ENCODE measurements at places on chromosomes 6 and 20. TPM values are rescaled to one million over a fixed set of nuclear protein-coding genes. Genes with fewer than 3 reads are reported as not detected.

DNA sequence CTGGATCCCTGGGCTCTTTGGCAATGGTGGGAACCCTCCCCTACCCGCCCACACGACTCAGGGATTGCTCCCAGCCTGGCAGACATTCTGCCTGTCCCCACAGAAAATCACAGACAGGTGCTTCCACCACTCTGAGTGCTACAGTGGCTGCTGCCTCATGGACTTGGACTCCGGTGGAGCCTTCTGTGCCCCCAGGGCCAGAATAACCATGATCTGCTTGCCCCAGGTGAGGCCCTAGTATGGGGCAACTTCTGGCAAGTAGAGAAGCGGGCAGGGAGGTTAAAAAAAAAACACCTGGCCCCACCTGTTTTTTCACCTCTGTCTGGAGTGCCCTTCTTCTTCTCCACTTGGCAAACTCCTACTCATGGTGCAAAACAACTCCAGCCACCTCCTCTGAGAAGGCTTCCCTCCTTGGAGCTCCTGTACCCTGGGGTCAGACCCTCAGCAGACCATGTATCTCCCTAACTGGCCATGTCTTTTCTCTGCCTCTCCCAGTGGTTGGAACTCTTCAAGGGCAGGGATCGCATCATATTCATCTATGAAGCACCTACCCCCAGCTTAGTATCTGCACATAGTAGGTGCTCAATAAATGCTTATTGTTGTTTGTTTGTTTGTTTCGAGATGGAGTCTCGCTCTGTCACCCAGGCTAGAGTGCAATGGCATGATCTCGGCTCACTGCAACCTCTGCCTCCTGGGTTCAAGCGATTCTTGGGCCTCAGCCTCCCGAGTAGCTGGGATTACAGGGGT is 1.1 kb downstream of the CLPSL2 start:
- DNase-seq: no peak

DNA sequence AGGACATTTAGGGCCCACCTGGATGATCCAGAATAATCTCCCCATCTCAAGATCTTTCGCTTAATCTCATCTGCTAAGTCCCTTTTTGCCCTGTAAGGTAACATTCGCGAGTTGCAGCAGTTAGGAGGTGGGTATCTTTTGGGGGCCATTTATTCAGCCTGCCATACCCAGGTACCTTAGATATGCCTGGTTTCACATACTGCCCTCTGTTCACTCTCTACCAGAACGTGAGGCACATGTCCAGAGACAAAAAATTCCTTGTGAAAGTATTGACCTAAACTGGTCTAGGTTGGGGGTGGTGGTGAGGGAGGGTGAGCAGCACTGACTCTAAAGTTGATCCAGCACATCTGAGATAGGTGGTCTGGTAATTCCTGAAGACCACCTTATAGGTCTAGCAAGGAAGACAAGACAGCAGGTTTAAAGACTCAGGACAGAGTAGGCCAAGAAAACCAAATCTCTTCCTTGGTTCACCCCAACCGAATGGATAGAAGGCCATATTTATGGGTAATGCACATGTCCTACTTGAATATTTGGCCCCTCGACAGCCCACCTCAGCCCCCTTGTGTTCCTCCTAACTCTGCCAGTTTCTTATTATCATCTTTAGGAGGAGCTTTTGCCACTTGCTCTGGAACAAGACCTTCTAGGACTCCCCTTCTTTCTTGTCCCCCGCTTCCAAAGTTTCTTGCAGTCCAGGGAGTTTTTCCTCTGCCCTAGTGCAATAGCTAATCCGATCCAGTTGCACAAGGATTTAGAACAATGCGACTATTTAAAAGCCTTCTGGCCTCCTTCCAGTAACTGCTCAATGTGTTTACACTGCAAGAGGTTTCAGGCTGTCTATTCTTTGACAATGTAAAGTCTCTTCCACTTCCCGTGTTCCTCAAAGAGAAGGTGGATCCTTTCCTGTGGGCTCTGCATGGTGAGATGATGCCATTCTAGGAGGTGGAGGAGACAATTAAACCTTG is 213.0 kb upstream of the LAMP5 start:
- DNase-seq: no peak

GRCh38 chr6:160238278-160238711 is 20.3 kb downstream of the SLC22A2 start:
- no peak for DNase-seq

- no peak for DNase-seq
Measured at GRCh38 chr6:140346428-140346827, 972.0 kb upstream of the CITED2 start.

DNA sequence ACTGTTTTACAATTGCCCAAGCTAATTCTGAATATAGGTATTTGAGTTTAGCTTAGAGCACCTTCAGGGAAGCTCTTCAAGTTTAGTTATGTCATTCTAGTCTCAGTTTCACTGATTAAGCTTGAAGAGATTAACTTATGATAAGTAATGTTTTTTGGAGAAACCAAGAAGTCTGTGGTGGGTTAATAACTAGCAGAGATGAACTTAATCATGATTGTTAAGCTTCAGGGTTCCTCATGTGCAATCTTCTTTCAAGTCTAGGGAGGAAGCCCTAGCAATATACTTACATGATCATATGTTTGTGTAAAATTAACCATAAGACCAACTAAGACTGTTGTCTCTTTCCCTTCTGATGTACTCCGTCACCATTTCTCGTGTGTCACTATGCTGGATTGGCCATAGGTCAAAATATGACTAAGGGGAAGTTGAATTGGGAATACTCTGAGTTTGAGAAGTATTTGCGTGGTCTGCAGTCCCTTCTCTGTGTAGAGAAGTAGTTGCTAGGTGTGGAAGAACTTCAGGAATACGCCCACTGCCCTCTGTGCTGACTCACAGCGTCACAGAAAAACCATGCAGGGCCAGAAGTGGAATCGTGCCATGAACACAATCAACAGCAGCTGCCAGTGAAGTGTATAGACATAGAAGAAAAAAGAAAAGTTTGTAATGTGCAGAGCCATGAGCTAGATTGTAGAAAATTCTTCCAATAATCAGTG is 88.3 kb downstream of the SH3BGRL2 start:
- DNase-seq: no peak

DNA sequence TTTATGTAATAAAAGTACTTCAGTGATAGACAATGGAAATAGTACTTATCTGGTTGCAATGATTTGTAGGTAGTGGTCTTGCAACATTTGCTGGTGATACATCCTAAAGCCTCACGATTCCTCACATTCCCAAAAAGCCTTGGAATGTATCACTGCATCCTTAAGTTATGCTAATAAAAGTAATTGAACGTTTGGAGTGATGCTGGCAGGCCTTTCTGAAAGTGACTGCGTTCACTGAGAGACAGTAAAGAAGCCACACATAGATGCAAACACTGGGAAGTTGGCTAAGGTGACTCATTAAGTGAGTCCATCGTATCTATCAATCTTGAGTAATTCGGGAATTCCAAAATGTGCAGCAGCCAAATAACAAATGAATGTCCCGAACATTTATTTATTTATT is 444.1 kb upstream of the SOX4 start:
- no peak for DNase-seq

DNA sequence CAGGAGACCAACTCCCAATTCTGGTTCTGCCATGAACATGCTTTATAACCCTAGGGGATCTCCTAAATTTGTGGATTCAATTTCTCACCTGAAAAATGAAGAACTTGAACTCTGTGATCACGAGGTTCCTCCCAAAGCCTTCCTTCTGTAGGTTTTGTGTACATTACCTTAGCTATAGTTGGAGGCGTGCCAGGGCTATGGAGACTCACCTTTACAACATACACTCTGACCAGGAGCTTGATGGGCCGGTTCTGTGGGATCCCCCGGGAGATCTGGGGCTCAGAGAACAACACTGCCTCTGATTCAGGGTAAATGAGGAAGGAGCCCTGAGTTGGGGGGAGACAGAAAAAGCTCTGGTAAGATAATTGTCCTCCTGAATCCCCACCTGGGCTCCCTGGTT is 34.1 kb downstream of the ERGIC3 start:
- no peak for DNase-seq

DNA sequence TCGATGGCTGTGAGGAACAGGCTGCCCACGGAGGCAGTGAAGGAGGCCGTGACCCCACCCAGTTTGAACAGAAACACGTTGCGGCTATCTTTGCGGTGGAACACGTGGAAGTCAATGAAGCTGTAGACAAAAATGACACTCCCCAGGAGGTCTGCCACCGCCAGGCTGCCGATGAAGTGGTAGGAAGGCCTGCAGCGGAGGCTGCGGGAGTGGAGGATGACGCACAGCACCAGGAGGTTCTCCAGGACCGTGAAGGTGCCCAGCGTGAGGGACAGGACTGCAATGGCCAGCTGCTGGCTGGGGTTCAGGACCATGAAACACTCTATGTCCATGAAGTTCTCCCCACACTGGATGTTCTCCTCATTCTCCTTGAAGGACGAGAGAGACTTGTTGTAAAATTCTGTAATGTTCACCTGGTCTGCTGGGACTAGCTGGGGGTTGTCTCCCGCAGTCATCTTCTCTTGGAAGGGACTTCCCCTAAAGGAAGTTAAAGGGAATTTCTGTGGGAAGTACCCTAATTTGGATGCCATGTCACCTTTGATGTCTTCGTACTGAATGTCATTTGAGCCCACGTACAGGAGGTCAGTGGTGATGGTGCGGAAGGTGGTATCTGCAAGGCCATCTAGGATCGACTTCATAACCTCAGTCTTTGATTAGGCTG is 21.4 kb downstream of the CNR1 start:
- no peak for DNase-seq

The SFTA2 gene
- not detected for total RNA-seq
